ENCODE measurements at places on chromosomes 1 and 21.
A peak's percentile ranks its signal among the peaks of the same experiment; 100 is the strongest.

- DNase-seq, result no peak
These were observed 19.5 kb upstream of the ARHGEF10L start for GRCh38 chr1:17520041-17520440.

DNA sequence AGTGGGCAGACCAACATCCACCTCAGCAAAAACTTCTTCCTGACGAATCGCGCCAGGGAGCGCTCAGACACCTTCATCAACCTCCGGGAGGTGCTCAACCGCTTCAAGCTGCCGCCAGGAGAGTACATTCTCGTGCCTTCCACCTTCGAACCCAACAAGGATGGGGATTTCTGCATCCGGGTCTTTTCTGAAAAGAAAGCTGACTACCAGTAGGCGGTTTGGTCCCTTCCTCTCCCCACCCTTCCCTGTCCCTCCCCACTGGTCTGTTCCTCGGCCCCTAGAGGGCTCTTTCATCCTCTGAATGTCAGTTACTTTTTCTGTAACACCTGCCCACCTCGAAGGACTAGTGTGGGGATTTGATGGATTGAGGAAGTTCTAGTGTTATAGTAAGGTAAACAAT, 46.9 kb downstream of the CAPN2 start:
- no peak for DNase-seq

- peak; percentile 48 for DNase-seq
These were observed 25.8 kb downstream of the CLDN14 start for GRCh38 chr21:36454093-36454531.

DNA sequence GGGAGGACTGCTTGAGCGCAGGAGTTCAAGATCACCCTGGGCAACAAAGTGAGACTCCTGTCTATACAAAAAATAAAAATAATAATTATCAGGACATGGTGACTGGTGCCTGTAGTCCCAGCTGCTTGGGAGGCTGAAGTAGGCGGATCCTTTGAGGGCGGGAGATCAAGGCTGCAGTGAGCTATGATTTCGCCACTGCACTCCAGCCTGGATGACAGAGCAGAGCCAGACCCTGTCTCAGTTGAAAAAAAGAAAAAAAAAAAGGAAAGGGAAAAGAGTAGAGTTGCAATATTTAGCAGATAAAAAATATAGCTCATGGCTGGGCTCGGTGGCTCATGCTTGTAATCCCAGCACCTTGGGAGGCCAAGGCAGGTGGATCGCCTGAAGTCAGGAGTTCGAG, 3.3 kb upstream of the S1PR1 start:
- no peak for DNase-seq

DNA sequence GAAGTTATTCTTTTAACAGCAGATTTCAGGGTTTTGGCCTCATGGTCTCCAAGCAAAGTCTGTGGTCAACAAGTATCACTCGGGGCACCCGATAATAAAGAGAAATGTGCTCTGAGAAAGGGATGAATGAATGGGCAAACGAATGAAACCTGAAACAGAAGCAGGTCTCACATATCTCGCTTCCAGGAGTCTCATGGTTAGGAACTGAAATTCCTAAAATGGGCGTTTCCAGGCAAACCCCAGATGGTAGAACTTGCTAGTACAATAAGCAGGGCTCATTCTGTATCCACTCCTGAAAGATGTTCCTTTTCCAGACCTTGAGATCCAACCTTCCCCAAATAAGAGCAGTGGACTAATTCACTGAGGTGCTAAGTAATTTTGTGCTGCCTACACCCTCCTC, 87.2 kb downstream of the LAMC2 start:
- no peak for DNase-seq

GRCh38 chr1:86089765-86090164, 66.8 kb downstream of the COL24A1 start:
- no peak for DNase-seq

GRCh38 chr1:9996624-9997582, at the start of gene RBP7:
Gene RBP7 (plus strand): TSS chr1:9997228. CDS start chr1:9997259, 31 bp downstream.
- peak; percentile 84 for DNase-seq

DNA sequence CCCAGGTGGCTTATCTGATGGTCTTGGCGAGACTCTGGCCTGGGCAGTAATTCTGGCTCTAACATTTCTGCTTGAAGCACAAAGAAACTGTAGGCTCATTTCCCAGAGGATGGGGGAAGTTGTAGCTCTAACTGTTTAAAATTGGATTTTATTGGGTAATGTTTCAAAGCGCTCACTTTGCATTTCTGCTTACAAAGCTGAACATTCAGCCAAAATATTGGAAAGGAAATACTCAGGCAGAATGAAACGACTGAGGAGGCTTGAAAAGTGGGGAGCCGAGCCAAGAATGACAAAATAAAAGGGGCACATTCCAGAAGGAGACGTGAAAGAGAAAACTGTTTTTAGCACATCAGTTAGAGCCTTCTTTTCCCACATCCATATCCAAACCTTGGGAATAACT, 202.6 kb downstream of the GRIK1 start:
- no peak for DNase-seq

- DNase-seq, result no peak
These were observed 34.0 kb upstream of the LEPR start for GRCh38 chr1:65386439-65386838.

- no peak for DNase-seq
These were observed 101.5 kb downstream of the ST6GALNAC3 start for GRCh38 chr1:76176000-76176399.

DNA sequence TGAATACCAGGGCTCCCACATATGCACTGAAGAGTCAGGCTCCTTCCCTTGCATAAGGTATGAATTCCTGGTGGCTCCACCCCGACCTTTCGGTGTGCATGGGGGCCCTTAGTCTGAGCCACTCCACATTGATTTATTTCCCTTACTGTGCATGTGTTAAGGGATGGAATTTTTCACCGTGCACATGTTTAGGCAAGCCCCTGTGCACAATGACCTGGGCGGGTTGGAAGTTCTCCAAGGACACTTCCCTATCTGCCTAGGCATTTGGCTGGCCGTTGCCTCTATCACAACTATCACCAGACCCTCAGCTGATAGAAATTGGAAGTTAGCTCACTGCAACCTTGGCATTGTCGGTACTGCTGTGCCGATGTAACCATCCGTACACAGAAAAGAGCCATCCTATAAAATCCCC, 9.7 kb downstream of the S100A6 start:
- DNase-seq, result peak; percentile 29

GRCh38 chr1:236795757-236796667, 920 bp downstream of the MTR start:
- no peak for DNase-seq

Measured in posterior vena cava (tissue), 2 donors.